Inflammatory macrophage treated with lipopolysaccharide for 4 hours (primary cell): ENCODE measurements at places on chromosomes 4 and X.

GRCh38 chr4:137960371-137961050, 281.6 kb downstream of the SLC7A11 start:
- DNase-seq, result no peak

GRCh38 chrX:66731398-66731797, 92.5 kb upstream of the EDA2R start:
- DNase-seq, result peak; percentile 37

- DNase-seq, result peak; percentile 92
Measured at GRCh38 chrX:38347136-38347535, 5.3 kb upstream of the OTC start.

DNA sequence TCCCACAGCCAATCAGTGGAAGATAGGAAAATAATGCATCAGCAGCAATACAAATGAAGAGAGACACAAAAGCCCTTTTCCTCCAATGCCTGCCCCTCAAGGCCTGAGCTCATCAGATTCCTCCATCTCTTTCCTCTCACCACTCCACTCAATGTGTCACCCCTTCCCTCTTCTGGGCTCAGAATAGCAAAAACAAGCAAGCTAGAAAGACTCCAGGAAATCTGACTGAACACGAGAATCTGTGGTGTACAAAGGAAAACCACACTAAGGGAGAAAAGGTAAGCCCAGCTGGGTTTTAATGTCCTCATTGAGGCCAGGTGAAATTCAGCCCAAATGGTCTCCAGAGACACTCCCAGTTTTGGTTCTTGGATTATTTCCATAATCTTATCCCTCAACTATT, 46.3 kb downstream of the ARHGEF9 start:
- DNase-seq, result no peak

- DNase-seq, result peak; percentile 19
Measured at GRCh38 chrX:68114573-68115129, 318.6 kb downstream of the OPHN1 start.

- no peak for DNase-seq
Measured at GRCh38 chr4:145525291-145525740, 43.7 kb downstream of the SMAD1 start.

GRCh38 chr4:10158333-10158942, 41.8 kb upstream of the WDR1 start:
- DNase-seq, result no peak

- no peak for DNase-seq
Measured at GRCh38 chrX:123648028-123648810, 84.6 kb downstream of the THOC2 start.

- no peak for DNase-seq
Measured at GRCh38 chr4:149164282-149164681, 651.4 kb downstream of the IQCM start.

DNA sequence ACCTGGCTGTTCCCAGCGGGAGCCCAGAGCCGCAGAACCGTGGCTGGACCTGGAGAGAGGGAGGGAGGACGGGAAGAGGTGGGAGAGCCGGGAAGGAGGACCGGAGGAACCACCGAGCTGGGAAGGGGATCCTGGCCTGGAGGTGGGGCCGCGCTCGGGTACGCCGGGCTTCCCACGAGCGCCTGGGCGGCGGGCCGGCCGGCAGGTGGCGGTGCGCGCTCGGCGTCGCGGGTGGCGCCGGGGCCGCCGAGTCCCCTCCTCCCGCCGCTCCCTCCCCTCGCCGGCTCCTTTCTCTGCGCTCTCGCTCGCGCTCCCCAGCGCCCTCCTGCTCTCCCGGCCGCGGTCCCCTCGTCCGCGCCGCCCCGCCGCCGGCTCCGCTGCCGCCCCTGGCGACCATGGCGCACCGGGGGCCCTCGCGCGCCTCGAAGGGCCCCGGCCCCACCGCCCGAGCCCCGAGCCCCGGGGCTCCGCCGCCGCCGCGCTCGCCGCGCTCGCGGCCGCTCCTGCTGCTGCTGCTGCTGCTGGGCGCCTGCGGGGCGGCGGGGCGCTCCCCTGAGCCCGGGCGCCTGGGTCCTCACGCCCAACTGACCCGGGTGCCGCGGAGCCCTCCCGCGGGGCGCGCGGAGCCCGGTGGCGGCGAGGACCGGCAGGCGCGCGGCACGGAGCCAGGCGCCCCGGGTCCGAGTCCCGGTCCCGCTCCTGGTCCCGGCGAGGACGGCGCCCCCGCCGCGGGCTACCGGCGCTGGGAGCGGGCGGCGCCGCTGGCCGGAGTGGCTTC, at the start of gene SORCS2:
TSS of gene SORCS2 (plus strand) at position 287 of the 778 bp plus-strand sequence.
- no peak for DNase-seq

DNA sequence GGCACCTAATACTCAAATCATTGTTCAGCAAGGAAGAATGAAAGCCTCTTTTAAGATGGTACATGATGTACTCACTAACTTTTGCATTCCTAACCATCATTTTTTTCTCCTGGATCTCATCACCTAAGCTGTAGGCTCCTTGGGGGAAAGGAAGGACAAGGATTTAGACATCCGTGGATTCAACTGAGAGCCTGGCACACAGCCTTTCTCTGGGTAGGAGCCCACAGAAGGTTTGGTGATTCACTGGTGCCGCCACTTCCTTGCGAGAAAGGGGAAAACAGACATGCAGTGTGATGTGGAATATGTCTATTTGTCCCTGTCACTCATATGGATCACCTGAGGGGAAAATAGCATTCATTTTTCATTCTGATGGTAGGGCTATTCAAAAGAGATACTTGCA, 147.3 kb downstream of the PCDH7 start:
- DNase-seq, result no peak

DNA sequence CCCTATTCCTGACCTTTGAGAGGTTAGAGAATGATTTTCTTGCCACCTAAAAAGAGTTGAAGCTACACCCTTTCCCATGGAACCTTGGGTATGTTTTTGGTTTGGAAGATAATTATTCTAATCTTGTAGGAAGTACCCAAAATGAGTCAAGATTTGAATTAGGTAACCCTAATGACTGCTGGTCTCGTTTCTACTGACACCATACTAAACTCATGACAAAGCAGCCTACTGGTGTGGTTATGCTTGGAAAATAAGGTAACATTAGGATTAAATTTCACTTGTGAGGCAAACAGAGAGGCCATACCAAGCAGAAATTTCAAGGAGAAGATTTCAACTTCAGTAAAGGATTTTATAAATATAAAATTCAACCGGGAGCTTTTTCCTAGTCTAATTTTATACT, 107.9 kb downstream of the FBXW7 start:
- DNase-seq, result peak; percentile 63

GRCh38 chrX:28303486-28303885, 283.8 kb upstream of the IL1RAPL1 start:
- DNase-seq, result no peak

DNA sequence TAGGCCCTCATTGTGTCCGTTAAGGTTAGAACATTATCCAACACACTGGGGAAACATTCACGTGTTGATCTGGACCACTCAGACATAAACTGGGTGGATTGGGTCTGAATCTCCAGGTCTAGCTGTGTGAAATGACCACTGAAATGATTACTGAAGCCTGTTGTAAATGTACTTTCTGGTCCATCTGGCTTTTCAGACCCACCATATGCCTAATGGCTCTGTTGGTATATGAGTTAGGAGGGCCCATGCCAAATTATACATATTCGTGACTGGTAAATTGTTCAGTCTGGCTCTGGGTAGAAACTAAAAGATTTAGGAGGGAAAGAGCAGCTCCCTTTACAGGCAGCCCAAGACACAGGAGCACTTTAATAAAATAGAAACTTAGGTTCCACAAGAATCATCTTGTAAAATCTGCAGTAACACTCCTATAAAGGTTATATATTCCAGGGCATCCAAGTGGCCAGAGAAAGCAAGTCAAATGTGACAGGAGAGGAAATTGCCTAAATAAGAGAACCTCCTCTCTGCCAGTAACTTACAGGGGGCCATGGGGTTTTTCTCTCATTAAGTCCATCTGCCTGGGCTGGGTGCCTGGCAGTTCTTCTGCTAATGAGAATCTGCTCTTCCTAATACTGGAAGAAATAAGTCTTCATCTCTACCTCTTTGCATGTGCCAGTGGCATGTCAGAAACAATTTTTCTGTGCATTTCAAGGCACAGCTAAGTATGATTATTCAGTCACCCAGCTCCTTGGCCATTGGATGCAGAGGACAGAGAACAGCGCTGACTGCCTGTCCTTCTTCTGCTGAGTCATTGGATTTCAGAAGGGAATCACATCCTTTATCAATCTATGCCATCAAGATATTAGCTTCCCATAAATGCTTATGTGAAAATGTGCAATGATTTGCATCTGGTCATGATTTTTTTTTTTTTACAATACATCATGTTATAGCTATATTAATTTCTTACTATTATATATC, 112.6 kb downstream of the GLRA2 start:
- DNase-seq, result no peak

GRCh38 chr4:78652282-78652876, 100.8 kb downstream of the ANXA3 start:
- no peak for DNase-seq

- peak; percentile 7 for DNase-seq
Measured at GRCh38 chrX:123917069-123917468, 44.4 kb upstream of the STAG2 start.

GRCh38 chrX:9942086-9942485, 25.1 kb upstream of the CLDN34 start:
- peak; percentile 27 for DNase-seq

DNA sequence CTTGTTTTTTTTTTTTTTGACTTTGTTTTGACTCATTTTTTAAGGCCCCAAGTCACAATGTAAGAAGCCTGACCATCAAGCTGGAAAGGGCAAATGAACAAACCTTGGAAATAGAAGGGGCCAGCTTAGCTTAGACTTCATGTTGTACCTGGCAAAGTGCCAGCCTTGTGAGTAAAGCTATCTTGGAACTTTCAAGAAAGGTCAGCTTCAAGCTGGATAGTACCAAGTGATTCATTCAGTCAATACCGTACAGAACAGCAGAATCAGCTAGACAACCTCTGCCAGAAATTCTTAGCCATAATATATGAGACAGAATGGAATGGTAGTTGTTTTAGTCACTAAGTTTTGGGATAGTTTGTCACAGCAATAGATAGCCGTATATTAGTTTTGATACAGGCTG, 1492.2 kb upstream of the TENM3 start:
- DNase-seq, result no peak

- DNase-seq, result no peak
Measured at GRCh38 chrX:152202886-152203285, 64.5 kb upstream of the MAGEA10 start.

DNA sequence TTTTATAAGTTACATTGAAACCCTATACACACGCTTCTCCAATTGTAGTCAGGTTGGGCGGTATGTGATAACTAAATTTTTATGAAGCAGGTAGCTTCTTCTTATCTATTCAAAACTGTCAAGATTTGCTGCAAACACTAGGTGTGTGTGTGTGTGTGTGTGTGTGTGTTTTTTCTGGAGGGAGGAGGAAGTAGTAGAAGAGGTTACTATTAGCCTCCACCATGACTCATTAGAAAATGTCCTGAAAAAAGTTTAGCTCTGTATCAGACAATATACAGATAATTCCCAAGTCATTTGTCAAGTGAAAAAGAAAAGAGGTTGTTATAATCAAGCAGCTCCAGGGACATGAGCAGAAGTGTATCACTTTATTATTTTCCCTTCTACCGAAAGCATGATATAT, 33.9 kb downstream of the PCDH7 start:
- no peak for DNase-seq

- DNase-seq, result no peak
Measured at GRCh38 chrX:153875391-153876111, 10.4 kb downstream of the L1CAM start.

- DNase-seq, result peak; percentile 83
Measured at GRCh38 chr4:182975806-182976205, 58.6 kb upstream of the DCTD start.

- DNase-seq, result no peak
Measured at GRCh38 chr4:7918981-7919380, 20.7 kb downstream of the AFAP1 start.

GRCh38 chr4:86250619-86251018, 109.2 kb downstream of the MAPK10 start:
- DNase-seq, result no peak

GRCh38 chrX:97332963-97333362, 449.3 kb downstream of the RPA4 start:
- DNase-seq, result no peak

DNA sequence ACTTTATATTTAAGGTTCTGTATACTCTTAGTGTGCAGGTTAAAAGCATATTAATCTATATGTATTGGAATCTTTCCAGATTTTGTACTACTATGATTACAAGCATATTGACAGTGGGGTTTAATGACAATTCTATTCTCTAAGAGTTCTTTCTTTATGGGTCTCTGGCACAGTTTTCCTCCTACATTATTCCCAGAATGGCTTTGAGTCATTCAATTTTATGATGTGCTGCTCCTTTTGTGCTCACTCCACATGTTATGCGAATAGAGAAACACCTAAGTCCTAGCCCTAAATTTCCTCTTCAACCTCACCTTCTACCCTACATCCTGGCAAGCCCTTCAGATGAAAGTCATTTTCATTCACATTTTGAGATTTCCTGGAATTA, 209.9 kb upstream of the DIAPH2 start:
- no peak for DNase-seq

DNA sequence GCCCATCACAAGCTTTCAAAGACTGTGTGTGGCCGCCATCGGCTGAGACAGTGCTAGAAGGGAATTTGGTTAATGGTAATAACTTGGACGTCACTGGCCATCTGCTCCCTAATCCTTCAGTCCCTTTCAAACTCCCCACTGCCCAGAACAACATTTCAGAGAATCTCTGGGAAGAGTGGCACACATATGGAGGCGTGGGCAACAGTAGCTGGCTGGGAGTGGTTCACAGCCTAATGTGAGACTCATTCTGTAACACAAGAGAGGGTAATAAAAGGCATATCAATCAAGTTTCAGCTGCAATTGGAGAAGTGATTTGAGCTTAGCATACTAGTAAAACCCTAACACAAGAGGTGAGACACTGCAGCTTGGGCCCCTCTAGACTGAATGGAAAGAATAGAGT, 15.4 kb downstream of the SMIM10 start:
- DNase-seq, result no peak

- DNase-seq, result no peak
Measured at GRCh38 chr4:16691450-16691849, 207.0 kb downstream of the LDB2 start.

GRCh38 chr4:163473130-163473529, 424 bp downstream of the TKTL2 start:
- DNase-seq, result no peak

GRCh38 chr4:22181736-22182135, 233.2 kb upstream of the KCNIP4 start:
- DNase-seq, result no peak

GRCh38 chr4:36053930-36054329, 190.4 kb downstream of the ARAP2 start:
- no peak for DNase-seq

DNA sequence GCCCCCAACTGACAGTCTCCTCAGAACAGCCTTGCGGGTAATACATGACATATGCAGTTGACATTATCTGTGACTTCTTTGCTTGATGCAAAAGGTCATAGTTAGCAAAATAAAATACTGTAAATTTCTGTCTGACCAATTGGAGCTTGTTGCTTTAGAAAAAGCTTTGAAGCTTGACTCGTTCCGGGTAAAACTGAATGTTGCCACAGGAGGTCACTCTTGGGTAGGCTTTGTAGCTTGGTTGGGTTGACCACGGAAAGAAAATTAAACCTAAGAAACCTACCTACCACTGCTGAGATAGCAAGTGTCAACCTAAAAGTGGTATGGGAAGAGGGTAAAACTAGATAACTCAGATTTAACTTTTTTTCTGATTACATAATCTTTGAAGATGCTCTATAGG, 23.2 kb downstream of the PRPS2 start:
- peak; percentile 58 for DNase-seq
